ENCODE measurements at places on chromosomes 12 and 14.

DNA sequence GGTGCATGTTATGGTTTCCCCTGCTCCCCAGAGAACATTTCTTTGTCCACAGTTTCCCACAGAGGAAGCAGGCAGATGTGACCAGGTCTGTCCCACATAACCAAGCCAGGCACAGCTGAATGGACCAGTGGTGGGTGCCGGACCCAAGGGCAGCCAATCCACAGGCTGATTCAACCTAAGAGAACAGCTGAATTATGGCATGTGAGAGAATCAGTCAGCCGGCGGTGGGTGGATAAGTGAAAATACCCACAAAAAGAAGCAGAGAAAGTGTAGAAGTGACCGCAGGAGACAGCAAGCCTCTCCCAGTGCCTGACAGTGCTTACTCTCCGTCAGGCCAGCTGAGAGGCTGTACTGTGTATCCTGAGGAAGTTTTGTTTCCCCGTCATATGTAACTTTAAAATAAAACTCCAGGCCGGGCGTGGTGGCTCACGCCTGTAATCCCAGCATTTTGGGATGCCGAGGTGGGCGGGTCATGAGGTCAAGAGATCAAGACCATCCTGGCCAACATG, 14.9 kb downstream of the GPRC5D start:
- DNase-seq: no peak

GRCh38 chr12:1799882-1800400, 20.4 kb upstream of the LRTM2 start:
- DNase-seq: no peak

GRCh38 chr14:91078095-91078737, 17.8 kb upstream of the RPS6KA5 start:
- peak; percentile 64 for DNase-seq

- no peak for DNase-seq
Observed at GRCh38 chr12:113127791-113128199, 7.8 kb downstream of the RASAL1 start.

GRCh38 chr14:70357985-70358384, 1.5 kb downstream of the COX16 start:
- no peak for DNase-seq

DNA sequence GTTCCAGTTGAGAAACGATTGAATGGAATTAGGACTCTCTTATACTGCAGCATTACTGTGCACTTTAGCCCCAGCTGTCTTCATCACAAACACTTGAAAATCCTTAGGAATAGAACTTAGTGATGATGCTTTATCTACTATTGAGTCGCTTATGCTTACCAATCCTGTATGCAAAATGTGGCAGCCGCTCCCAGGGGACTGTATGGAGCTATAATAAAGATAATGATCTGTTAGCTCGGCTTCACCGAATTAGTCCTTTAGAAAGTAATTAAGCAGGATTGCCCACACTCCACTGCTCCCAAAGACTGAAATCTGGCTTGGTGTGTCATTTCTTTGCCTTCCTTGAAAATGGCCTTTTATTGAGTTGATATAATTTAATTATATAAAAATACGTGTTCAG, 10.6 kb downstream of the EML1 start:
- no peak for DNase-seq

- DNase-seq: no peak
Observed at GRCh38 chr12:113482334-113482733, 10.7 kb upstream of the LHX5 start.

- DNase-seq: no peak
Observed at GRCh38 chr14:55514819-55515490, 65.1 kb upstream of the KTN1 start.

GRCh38 chr12:5071496-5071895, 27.8 kb downstream of the KCNA5 start:
- DNase-seq: no peak

GRCh38 chr12:11633968-11634367, 15.5 kb upstream of the ETV6 start:
- no peak for DNase-seq

DNA sequence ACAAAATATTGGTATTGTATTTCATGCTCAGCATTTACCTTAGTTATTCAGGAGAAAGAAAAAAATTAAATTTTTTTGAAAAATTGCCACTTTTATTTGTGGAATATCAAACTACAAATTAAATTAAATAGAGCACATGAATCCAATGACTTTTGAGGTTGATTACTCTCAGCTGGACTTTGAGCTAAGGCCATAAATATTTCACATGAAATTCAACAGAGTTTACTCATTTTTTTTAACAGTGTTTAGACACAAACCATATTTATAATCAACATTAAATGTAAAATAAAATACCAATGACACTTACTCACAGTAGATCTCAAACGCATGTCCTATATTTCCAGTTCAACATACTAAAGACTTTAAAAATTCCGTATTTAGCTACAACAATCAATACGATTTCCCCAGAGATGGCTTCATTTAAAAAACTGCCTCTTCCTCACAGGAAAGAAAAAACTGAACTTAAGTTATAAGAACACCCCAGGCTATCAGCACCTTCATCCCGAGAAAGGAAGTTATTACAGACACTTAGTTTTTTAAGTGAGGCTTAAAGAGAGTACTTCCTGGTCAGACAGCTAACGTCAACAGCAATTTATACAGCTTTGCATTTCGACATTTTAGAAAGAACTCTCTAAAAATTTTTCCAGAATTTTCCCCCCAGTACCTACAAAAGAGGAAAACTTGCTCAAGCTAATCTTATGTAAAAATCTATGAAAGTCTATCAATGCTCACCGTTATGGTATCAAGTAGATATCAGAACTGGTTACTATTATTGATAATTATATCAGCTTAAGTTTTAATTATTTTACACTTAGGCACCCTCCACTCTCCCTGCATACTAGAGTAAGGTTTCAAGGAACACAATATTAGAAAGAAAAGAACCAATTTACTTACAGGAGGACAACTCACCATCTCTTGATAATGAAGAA, 13.8 kb downstream of the TAOK3 start:
- DNase-seq: no peak

GRCh38 chr14:55819610-55820304, 239.8 kb downstream of the KTN1 start:
- DNase-seq: no peak

All from activated T-cell treated with anti-CD3 and anti-CD28 coated beads, Interleukin-2, amount 50 U/mL, for 72 hours (primary cell).